Activated naive CD8-positive, alpha-beta T cell treated with anti-CD3 and anti-CD28 coated beads, Interleukin-2, amount 50 U/mL, for 24 hours (primary cell): ENCODE measurements at places on chromosomes 12 and 14.

GRCh38 chr12:101459642-101460346 lies 15.3 kb upstream of the SPIC start:
- no peak for DNase-seq

GRCh38 chr12:46219132-46219876 lies 49.5 kb downstream of the SLC38A1 start:
- DNase-seq = no peak

- DNase-seq = no peak
Measured at GRCh38 chr12:120402217-120402616, 33.3 kb upstream of the MSI1 start.

DNA sequence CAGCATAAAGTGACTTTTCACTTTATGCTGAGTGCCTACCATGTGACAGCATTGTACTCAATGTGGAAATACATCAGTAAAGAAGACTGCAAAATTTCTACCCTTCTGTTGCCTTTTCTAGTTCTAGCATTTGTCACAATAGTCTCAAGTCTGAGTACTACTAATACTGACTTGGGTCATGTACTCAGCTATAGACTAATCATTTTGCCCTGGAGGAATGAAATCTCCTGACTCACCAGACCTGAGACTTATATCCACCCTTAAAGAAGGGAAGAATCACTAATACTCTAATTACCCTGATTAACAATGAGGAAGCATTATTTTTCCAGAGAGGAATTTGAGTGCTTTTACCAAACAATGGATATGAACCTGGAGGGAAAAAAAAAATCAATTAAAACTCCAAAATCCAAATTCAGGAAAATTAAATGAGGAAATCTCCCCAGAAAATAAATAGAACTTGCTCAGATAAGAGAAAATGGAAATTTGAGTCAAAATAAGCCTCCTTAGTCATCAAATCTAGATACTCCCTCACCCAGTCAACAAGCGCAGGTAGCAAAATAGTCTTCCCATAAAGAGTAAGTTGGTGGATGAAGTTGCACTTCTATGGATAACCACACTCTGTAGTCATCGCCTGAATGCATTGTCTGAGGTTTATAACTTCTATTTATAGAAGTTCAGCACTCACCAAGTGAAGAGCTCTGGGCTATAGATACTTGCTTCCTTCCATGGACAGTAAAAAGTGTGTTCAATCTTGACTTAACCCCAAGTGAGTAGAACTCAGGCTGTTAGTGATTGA lies 386.6 kb downstream of the SYT1 start:
- no peak for DNase-seq

- DNase-seq = no peak
Measured at GRCh38 chr14:81129242-81129641, 91.5 kb downstream of the GTF2A1 start.

- DNase-seq = no peak
Measured at GRCh38 chr12:132068250-132068649, 75.9 kb downstream of the DDX51 start.

DNA sequence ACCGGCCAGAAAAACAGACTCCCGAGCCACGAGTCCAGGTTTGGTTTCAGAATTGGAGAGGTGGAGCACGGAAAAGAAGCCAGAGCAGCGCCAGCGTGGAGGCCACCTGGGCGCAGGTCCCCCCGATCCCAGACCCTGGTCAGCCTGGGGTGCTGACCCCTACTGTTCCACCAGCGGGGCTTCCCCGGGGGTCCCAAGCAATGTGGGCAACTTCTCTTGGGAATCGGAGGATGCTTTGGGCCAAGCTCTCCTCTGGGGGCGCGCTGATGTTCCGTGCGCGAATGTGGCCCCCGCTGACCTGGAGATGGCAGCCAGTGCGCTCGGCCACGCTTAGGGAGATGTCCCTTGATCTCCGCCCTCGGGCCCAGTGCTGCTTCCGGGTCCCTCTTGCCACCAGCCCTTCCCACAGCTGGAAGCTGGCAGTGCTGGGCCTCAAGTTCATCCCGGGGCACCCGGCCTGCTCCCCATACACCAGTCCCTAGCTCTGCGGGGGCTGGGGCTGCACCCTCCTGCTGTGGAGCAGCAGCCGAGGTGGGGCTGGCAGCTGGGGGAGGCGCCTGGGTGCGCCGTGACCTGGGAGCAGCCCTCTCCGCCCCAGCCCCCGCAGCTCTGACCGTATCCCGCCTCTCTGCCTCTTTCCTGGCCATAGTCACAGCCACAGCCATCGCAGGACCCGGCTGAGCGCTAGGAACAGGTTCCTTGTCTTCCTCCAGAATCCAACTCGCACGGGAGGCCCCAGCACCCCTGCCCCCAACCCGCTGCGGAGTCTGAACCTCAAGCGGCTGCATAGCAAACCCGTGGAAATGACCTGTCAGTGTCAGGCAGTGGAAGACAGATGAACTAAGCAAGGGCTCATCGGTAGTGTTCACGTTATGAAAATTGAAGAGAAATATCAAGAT lies 91.2 kb downstream of the RCOR1 start:
- no peak for DNase-seq

DNA sequence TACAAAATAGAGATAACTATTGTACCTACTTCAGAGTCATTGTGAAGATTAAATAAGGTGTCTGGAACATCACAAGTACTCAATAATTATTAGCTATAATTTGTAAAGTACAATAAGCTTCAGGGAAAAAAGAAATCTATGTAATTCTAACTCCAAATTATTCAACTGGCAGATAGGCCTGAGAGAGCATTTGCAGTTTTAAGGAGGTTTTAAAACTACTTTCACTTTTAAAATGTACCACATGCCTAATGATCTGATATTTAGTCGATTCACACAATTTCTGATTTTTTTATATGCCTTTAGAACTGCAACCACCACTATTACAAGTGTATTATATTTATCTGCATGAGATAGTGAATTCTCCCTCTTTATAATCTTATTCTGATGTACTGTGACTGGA lies 24.9 kb upstream of the FRMD6 start:
- no peak for DNase-seq

GRCh38 chr14:30541318-30541717 lies 17.6 kb upstream of the G2E3 start:
- no peak for DNase-seq

DNA sequence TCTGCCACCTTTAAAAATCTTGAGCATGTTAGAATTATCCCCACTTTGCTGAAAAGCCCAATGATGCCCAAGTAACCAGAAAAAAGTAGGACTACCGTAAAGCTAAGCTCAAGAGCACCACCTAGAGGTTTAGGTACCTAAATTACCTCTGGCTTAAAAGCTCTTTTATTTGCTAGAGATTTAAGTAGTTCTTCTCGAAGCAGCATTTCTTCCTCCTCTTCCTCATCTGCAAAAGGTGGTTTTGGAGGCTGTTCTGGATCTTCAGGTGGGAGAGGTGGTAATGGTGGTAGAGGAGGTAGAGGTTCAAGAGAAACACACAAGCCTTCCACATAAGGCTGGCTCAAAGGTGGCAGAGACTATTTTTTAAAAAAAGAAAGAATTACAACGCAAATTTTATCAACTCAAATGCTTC lies 26.9 kb downstream of the ZFC3H1 start:
- DNase-seq = no peak

GRCh38 chr12:50839042-50839441 lies 3.7 kb upstream of the TMPRSS12 start:
- no peak for DNase-seq

- no peak for DNase-seq
Measured at GRCh38 chr12:49652921-49653520, 29.7 kb downstream of the PRPF40B start.

DNA sequence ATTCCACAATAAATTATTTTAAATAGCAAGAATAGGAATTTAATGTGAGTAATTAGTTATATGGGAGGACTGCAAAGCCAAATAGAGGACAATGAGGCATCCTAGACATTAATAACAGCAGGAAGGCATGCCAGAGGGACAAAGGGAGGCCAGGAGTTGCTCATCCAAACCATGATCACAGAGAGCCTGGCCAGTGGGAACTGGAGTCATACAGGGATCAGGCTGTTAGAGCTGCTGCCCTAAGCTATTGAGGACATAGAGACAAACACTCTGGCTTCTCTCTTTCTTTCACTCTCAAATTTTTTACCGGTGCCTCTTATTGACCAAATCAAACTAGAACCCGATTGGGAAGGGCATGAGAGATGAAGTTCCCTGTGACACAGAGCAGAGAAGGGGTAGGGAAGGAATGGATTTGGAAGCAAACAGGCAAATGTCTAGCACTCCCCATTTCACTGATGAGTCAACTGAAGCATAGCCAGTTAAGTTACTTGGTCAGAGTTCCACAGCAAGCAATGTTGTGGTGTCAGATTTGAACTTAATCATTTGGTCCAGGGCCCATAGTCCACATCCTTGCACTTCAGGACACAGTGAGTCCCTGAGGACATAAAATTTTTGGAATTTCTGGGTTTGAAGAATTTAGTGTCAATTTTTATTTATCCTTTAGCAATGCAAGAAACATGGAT lies 17.9 kb upstream of the CFAP54 start:
- DNase-seq = no peak

DNA sequence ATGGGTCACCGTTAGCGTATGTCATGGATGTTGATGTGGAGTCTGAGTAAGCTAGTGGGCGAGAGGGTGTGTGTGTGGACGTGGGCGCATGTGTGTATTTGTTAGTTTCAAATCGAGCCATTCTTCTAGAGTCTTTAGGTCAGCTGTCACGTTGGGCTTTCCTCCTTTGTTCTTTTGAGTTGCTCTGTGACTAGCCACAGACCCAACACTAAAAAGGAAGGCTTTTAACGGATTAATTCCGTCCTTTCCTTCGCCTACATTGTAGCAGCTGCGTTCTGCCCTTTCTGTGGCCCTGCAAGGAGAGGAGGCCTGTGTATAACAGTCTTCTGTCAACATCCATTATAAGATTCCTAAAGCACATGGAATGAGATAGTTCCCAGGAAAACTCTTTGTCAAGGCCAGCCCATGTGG lies 117.2 kb upstream of the DNM1L start:
- DNase-seq = no peak

- no peak for DNase-seq
Measured at GRCh38 chr12:113010701-113011100, 32.4 kb downstream of the OAS2 start.

DNA sequence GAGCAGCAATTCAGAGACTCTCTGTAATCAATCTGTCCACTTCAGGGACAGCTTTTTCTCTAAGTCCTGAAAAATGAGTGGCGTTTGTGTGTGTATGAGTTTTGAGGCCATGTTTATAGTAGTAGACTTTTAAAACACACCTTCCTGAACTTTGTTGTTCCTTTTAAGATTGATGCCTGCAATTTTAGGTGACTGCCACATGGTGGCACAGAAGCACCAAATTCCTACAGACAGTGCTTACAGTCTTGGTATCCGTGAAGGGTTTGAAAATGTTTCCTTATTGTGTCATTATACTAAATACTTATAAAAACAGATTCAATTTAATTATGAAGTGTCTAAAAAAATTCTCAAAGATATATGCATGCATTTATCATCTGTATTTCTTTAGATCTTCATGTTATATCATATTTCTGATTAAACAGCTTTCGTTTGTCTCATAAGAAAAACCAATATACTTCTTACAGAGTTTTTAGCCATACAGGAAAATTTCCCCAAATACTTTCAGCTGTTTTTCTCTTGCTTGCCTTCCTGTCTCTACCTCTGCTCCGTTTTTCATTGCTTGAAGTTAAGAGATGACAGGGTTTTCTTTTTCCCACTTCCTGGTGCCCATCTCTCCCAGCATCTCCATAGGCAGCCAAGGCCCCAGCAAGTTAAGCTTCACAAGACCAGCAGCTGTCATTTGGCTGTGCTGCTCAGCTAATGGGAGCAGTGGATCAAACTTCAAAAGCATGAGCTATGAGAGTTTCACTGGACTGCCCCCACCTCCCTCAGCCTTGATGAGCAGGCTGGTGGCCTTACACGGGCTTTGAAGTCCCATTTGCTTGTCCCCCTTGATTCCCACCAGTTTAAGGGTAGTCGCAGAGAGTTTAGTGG lies 259.6 kb downstream of the AKAP6 start:
- DNase-seq = no peak

DNA sequence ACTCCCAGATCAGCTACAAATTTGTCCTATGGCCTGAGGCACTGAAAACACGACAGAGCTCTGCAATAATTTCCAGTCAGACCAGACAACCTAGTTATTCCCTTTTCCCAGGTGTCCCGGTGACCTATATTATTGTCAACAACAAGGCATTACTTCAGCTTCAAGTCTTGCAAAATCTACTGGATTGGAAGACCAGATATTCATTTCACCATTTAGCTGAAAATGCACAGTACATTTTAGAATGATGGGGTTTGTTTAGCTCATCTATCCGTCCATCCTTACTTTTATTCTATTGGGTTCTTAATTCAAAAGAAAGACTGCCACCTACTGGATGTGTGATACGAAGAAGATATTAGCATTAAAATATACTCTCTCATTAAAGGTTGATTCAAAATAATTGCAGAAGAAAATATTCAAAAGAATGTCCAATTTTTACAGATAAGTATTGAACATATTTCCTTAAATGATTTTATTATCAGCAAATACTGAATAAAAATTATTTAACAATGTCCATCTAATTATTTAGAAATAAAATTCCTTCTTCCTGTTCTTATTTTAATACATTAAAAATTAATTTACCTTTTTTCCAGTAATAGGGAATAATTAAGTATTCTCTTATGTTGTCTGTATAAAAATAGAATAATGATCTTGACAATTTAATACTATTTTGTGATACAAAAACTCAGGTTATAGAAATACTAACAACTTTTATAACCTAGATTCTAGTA lies 244.9 kb upstream of the LRIG3 start:
- DNase-seq = no peak

DNA sequence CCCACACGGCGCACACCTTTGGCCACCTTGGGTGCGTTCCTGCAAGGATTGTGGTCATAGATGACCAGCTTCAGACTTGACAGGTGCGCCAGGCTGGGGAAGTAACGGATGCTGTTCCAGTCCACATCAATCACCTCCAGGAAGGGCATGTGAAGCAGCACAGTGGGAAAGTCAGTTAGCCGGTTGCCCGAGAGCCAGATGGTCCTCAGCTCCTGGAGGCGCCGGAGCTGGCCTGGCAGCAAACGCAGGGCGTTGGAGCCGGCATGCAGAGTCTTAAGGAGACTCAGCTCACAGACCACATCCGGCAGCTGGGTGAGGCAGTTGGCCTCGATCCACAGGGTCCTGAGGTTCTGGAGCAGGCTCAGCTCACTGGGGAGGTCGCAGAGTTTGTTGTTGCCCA lies 581 bp downstream of the LRRC10 start:
- no peak for DNase-seq

DNA sequence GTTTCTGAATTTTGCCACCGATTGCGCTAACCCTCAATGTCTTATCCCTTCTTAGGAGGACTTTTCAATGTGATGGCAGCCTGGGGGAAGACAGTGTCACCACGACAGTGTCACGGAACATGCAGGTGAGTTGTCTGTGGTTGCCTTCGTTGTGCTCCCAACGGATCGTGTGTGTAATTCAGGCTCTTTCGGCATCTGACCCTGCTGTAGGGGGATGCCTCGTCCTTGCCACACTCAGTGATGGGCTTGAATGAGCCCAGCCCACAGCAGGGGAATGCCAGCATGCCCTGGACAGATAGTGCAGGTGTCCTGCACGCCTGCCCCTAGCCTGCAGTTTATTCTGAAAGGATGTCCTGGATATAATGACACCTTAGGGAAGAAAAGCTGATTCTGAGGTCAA lies 123.8 kb upstream of the RTL1 start:
- no peak for DNase-seq

GRCh38 chr12:101653030-101653429 lies 44.4 kb upstream of the CHPT1 start:
- no peak for DNase-seq
